MCF 10A (cell line): ENCODE measurements at places on chromosomes 5 and 9.

- no peak for DNase-seq
Observed at GRCh38 chr9:121738411-121738810, 87.0 kb downstream of the DAB2IP start.

DNA sequence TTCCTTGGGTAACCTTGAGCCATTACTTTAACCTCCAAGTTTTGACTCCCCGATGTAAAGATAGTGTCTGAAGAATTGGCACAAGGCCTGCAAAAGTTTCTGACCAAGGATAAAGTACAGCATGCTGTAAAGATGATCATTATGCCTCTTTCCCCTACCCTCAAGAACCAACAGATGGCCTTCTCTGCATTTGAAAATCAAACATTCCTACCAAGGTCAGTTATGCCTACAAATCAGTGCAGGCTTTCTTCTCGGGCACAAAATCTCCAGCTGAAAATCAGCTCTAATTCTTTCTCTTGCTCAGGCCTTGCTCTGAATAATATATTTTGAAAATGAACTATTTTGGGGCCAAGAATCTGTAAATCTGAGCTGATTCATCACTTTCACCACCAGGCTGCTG is 59.7 kb downstream of the PPP2R2B start:
- no peak for DNase-seq

GRCh38 chr9:130579738-130580463 is 524 bp downstream of the FUBP3 start:
- no peak for DNase-seq

DNA sequence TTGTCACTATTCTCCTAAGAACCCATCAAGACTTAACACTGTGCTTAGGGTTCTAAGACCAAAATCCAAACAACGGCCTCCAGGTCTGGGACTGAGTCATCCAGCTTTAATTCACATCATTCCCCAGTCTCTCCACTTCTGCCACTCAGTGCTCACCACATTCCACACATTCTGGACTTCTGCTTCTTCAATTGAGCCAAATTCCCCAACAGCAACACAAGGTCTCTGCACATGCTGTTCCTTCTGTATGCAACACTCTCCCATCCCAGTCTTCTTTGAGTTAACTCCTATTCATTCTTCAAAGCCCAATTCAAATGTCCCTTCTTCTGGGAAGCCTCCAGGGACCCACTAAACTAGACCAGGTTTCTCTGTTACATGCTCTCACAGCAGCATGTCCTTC is 97.8 kb downstream of the GPR21 start:
- peak; percentile 12 for DNase-seq

- DNase-seq = no peak
Observed at GRCh38 chr5:157172403-157172802, 6.3 kb upstream of the GARIN3 start.

DNA sequence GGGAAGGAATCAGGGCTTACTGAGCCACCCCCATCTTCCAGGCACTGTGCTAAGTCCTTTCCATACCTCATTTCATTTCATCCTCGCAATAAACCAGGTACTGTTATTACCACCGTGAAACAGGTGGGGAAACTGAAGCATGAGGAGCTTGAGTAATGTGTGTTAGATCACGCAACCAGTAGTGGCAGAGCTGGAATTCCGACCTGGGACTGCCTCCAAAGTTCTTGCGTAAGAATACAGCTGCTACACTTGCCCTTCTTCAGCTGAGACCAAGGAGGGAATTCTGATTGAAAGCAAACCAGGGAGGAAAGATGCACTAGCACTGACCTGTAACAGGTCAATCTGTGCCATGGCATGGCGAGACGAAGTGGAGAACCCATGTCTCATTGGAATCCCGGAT is 113.4 kb upstream of the MSX2 start:
- DNase-seq = peak; percentile 92

DNA sequence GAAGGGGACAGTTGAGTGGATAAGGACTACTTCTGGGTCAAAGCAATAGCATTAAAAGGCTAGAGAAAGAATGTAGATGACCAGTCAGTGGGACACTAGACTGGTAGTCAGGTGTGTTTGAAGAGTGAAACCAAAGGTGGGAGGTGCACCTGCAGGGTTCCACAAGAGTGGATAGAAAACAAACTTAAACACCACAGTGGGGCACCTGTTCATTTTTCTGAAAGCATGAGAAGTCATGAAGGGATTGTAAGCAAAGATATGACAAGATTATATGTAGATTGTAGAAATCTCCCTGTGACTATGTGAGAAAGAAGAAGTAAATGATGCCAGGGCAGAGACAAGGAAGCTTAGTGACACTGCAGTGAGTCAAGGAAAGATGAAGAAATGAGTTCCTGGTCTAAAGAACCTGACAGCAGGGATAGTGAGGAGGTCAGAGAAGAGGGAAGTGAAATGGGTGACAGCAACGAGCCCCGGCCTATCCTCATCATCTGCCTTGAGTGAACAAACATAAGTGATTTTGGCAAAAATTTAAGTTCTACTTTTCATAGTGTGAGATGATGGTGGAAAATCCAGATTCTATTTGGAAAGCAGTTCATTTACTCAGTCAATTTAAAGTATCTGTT is 296.9 kb downstream of the TLE4 start:
- DNase-seq = no peak

DNA sequence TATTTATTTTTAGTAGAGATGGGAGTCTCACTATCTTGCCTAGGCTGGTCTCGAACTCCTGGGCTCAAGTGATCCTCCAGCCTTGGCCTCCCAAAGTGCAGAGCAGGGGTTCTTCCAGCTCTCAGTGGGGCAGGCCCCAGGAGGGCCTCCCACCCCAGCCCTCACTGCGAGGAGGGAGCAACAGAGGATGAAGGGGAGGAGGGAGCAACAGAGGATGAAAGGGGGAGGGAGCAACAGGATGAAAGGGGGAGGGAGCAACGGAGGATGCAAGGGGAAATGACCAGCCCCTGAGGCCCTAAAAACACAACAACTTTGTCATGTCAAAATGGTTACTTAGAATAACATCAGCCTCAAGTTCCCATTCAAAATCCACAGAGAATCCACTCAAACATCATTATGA is 10.0 kb downstream of the TRIM14 start:
- no peak for DNase-seq

DNA sequence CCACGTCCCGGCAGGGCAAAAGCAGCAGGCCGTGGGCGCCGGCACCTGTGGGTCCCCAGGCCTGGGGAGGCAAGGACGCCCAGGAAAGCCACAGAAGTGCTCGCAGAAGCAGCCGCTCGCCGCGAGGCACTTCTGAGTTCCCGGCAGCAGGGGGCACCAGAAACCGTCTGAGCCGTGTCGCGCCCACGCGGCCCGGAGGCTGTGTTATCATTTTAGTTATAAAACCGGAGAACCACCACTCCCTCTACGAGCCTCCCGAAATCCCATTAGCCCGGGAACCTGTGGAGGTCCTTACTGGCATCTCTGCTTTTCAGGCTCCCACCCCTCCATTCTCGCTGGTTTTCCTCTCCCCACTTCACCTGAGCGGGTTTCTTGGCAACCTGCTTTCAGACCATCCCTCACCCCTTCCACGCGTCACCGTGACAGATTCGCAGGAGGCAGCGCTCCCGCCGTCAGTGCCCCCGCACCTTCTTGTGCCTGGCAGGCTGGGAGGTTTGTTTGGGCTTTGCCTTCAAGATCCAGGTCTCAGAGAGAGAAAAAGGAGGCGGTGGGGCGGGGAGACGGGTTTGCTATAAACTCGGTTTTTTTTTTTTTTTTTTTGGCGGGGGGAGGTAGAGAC is 2.3 kb downstream of the GDNF start:
- peak; percentile 68 for DNase-seq

DNA sequence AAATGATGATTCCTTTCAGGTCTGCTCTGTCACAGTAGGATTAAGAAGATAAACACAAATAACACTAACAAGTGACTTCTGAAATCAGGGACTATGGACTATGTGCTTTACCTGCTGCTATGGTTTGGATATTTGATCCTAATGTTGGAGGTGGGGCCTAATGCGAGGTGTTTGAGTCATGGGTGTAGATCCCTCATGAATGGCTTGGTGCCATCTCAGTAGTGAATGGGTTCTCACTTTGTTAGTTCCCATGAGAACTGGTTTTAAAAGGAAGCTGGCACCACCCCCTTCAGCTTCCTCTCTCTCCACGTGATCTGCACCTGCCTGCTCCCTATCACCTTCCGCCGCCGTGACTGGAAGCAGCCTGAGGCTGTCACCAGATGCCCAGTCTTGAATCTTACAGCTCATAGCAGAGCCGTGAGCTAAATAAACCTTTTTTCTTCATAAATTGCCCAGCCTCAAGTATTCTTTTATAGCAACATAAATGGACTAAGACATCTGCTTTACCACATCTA is 3.3 kb downstream of the PPIC start:
- DNase-seq = peak; percentile 59

DNA sequence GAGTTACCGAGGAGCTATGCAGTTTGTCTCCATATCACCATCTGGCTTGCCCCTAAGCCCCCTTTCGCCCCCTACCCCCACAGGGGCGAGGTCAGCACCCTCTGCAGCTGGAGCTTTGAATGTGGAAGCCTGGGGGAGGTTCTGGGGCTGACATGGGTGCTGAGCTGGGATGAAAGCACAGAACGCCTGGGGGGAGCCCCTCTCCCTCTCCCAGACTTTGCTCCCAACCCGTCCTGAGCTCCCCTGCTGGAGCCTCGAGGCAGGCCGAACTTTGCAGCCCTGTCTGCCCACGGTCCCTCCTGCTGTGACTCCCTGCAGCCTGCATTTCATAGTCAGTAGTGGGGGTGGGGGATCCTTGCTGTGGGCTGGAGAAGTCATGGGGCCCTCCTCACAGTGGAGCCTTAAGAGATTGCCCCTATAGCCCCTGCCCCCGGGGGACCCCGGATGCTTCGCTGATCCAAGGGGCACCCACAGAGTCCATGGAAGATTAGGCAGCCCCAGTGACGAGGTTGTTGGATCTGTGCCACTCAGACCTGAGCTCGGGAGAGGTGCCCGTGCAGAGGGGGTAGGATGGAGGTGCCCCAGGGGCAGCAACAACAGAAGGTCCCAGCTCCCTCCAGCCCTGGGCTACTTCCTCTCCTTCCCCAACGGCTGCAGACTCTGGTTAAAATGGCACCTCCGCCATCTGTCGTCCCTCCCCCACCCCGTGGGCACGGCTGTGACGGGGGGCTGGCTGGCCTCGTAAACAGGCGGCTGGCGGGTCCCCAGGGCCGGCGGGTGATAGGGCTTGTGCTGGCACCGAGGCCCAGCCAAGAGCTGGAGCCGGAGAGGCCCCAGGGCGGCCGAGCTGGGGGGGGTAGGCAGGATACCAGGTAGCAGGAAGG is 162.0 kb downstream of the C9orf50 start:
- DNase-seq = no peak

- DNase-seq = no peak
Observed at GRCh38 chr5:126527892-126528291, 67.1 kb downstream of the ALDH7A1 start.

DNA sequence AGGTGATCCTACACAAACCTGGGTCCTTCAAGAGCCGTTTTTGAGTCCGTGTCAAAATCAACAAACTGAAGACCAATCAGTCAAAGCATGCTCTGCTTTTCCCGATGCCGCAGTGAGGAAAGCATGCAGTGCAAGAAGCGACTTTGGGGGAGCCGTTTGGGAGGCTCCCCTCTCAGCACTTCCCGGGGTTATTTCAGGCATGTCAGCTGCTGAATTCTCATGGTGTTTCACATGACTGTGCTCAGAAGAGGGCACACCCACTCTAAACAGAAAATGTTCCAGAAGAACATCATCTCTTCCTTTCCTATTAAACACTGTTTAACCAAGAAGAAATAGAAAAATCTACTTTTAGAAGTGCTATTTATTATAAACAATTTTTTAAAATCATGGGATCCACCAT is 125.5 kb downstream of the EPB41L4A start:
- DNase-seq = no peak

- DNase-seq = no peak
Observed at GRCh38 chr5:124670722-124671184, 75.7 kb downstream of the ZNF608 start.

DNA sequence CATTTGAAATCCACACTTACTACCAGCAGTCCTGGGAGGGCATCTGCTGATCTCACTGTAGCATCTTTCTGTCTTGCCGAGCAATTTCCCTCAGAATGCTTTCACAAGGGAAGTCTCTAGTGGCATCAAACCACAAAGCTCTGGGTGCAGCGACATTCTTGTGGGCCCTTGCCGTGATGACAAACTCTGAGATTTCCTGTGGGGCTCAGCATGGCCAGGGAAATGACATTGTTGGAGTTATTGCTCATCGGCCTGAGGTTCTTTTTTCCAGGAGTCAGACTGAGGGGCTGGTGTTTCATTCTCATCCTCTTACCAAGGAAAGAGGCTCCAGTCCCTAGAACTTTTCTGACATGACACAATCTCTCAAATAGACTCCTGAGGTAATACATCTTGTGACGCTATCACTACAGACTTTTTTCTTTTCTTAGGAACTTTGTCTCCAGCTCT is 51.4 kb downstream of the PFDN1 start:
- peak; percentile 70 for DNase-seq

DNA sequence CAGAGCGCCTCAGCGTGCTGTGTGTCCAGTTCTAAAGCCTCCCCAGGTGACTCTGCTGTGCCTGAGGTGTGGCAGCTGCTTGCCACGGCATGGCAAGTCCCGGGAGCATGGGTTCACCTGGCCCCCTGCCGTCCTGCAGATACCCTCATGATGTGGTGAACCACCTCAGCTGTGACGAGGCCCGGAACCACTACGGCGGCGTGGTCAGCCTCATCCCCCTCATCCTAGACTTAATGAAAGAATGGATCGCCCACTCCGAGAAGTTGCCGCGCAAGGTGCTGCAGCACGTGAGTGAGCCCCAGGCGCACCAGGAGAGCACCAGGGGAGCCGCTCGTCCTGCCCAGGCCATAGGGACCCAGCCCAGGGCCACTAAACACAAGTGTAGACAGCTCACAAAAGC is 9.5 kb downstream of the SPACA9 start:
- no peak for DNase-seq

GRCh38 chr9:126397056-126397455 is 70.4 kb downstream of the MVB12B start:
- no peak for DNase-seq
